GM23338 (cell line): ENCODE measurements at places on chromosomes 12 and 14.
A peak's percentile ranks its signal among the peaks of the same experiment; 100 is the strongest.

GRCh38 chr12:120086801-120087621 is 29.5 kb downstream of the RAB35 start:
- DNase-seq = peak; percentile 100

DNA sequence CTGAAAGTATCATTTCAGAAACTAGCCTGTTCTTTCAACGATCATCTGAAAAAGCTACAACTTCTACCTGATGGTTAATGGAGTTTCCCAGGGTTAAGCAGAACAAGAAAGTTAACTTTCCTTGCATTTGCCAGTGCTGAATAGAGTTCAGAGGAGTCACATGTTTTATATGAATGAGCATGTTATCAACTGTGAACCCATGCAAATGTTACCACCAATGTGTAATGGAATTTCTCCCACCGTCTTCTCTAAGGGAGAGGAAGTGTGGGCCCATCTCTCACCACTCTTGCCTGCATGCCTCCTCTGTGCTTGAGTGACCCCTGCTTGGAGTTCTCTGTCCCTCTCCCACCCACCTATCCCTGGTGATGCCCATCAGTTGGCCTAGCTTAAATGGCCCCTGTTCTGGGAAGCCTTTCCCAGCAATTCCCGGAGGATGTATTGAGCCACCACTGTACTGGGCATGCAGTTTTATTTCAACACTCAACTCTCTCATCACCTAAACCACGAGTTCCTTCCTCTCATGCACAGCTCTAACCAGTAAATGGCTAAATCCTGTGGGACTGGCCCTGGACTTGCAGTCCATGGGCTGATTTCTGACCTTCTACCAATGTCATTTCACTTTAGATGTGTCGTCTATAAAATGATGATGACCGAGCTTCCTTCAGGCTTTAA is 159.8 kb downstream of the RPAP3 start:
- DNase-seq = no peak

GRCh38 chr12:11771356-11771755 is 121.9 kb downstream of the ETV6 start:
- DNase-seq = peak; percentile 40

- no peak for DNase-seq
Observed at GRCh38 chr12:120901818-120902217, 2.3 kb downstream of the SPPL3 start.

DNA sequence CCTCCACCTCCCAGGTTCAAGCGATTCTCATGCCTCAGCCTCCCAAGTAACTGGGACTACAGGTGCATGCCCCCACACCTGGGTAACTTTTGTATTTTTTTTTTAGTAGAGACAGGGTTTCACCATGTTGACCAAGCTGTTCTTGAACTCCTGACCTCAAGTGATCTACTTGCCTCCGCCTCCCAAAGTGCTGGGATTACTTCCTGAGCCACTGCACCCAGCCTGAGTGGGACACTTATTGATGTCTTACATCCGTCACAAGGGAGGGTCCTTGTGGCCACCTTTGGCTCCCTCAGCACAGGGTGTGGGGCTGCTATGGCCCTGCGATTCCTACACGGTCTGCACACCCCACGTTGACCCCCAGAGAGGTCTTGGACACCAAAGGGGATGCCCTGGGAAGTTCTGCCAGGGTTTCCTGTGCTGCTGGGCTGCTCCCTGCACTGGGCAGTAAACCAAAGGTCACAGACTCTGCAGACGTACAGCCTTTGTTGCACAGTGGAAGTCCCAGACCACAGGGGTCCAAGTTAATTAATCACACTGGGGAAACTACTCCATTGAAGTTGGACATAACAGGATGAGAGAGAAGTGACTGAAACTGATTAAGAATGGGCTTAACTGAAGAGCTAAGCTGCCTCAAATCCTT is 95.7 kb downstream of the SAMD4A start:
- no peak for DNase-seq

- no peak for DNase-seq
Observed at GRCh38 chr12:15216036-15216889, 5.0 kb downstream of the RERG start.

GRCh38 chr12:25745281-25745680 is 192.2 kb upstream of the LMNTD1 start:
- no peak for DNase-seq

DNA sequence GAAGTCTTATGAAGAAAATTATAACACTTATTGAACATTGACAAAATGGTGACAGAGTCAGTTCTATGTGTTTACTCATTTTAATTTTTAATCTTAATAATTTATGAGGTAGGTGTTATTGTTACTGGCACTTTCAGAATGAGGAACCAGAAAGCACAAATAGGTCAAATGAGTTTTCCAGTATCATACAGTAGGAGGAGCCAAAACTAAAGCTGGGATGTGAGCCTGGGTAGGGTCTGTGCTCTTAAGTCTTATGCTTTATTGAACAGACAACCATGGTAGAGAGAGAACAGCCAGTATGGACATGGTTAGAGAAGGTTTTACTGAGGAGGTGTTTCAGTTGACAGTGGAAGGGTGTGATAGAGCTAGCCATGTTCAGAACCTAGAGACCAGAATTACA is 775.7 kb downstream of the TMTC2 start:
- peak; percentile 45 for DNase-seq

DNA sequence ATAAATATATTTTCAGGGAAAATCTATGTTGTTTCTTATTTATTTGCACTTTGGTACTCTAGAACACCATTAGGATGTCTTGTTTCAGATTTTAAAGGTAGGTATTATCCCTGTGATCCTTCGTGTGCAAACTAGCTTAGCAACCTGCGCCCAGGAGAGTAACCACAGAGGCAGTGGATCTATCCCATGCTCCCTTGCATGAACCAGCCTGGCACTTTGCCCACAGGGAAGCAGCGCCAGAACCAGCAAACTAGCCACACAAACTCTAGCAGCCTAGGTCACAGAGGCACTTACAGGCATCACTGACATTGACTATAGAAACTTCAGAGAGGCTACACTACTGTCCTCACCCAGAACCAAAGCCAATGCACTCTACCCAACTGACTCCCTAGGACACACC is 76.1 kb downstream of the TSHR start:
- no peak for DNase-seq

GRCh38 chr12:6554168-6555017 is 1.4 kb downstream of the IFFO1 start:
- DNase-seq = peak; percentile 97

- no peak for DNase-seq
Observed at GRCh38 chr14:69532561-69533340, 41.9 kb downstream of the CCDC177 start.

DNA sequence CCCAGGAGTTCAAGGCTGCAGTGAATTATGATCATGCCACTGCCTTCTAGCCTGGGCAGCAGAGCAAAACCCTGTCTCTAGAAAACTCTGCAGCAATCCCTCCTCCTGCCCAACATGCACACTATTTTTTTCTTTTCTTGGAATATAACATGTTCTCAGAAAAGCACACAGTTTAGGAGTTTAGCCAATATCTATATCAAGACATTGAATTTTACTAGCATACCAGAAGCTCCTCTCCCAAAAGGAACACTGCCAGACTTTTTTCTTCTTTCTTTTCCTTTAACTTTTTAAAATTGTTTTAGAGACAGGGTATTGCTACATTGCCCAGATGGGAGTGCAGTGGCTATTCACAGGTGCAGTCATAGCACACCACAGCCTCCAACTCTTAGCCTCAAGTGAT is 107.1 kb upstream of the AEBP2 start:
- no peak for DNase-seq

GRCh38 chr12:109871668-109872314 is 8.6 kb downstream of the GLTP start:
- DNase-seq = no peak

- no peak for DNase-seq
Observed at GRCh38 chr12:130948751-130949150, 5.0 kb upstream of the ADGRD1 start.

- DNase-seq = peak; percentile 71
Observed at GRCh38 chr12:116609319-116610114, 50.3 kb downstream of the MAP1LC3B2 start.

- no peak for DNase-seq
Observed at GRCh38 chr12:48380596-48380995, 29.9 kb upstream of the ZNF641 start.

DNA sequence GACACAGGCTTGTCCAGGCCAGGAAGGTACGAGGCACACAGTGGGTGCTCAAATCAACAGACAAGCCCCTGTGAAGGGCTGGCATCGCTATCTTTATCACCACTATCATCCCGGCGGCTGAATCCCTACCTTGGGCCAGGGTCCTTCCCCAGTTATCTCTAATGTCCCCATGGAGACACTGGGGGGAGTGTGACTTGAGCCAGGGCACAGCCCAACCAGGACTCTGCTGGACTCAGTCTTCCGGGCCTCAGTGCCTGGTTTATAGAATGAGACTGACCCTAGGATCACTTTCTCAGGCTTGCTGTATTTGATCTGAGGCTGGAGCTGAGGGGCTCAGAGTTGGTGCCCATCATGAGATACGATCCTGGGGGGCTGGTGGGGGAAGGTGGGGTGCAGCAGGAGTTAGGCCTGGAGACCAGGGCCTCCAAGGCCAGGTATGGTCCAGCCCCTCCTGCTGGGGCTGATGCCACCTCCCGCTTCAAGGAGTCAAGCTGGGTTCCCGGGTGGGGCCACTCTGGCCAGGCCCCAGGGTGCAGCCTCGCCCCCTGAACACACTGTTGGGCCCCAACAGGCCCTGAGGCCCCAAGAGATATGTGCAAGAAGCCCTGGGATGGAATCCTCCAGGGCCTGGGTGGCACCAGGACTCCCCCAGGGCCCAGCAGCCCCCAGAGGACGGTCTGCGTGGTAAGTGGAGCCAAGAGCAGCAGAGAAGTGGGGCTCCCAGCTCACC is 11.8 kb downstream of the BEGAIN start:
- no peak for DNase-seq

DNA sequence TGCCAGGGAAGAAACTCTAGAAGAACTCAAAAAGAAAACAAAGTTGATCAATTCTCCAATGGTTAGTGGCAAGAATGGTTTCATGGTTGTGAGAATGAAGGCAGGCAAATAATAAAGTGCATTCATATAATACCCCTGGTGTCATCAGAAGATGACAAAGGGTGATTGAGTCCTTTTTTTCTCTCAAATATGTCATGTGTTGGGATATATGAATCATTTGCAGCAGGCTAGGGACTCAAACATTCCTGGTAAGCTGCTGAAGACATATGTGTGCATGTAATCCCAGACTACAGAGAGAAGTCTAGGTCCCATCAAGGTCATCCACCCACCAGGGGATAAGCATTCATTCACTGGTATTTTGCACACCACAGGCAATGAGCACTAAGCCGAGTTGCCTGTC is 82.4 kb upstream of the MYF6 start:
- no peak for DNase-seq

GRCh38 chr14:102215071-102215470 is 75.4 kb downstream of the WDR20 start:
- DNase-seq = no peak

GRCh38 chr14:55747186-55747585 is 167.2 kb downstream of the KTN1 start:
- no peak for DNase-seq

GRCh38 chr14:36626151-36626550 is 35.5 kb upstream of the PAX9 start:
- DNase-seq = no peak
